NCI-H1092 (cell line): ENCODE measurements at places on chromosomes 12 and 14.
A peak's percentile ranks its signal among the peaks of the same experiment; 100 is the strongest.

GRCh38 chr12:63298386-63298930 lies 147.5 kb upstream of the AVPR1A start:
- DNase-seq: no peak

- no peak for DNase-seq
Measured at GRCh38 chr14:59299731-59300130, 111.3 kb downstream of the DAAM1 start.

- no peak for DNase-seq
Measured at GRCh38 chr14:91996948-91997371, 42.9 kb downstream of the TRIP11 start.

GRCh38 chr14:50383618-50384225 lies 13.0 kb downstream of the CDKL1 start:
- no peak for DNase-seq

GRCh38 chr14:91154851-91155625 lies 41.2 kb downstream of the DGLUCY start:
- DNase-seq: peak; percentile 82

DNA sequence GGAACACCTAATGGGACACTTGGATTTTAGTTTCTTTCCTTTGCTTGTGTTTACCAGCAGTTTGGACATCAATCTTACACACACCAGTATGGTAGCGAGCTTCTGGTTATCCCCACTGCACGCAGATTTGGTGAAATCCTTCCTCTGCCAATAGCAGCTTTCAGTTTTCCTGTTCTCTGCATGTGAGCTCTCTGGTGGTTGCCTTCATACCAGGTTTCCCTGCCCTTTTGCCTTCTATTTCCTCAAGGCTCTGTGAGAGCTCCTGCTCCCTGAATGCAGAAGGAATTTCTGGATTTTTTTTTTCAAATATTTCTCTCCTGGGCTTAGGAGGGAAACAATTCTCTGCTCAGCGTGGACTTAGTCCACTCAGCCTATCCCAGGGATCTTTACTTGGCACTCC lies 93.0 kb upstream of the CCDC91 start:
- no peak for DNase-seq

DNA sequence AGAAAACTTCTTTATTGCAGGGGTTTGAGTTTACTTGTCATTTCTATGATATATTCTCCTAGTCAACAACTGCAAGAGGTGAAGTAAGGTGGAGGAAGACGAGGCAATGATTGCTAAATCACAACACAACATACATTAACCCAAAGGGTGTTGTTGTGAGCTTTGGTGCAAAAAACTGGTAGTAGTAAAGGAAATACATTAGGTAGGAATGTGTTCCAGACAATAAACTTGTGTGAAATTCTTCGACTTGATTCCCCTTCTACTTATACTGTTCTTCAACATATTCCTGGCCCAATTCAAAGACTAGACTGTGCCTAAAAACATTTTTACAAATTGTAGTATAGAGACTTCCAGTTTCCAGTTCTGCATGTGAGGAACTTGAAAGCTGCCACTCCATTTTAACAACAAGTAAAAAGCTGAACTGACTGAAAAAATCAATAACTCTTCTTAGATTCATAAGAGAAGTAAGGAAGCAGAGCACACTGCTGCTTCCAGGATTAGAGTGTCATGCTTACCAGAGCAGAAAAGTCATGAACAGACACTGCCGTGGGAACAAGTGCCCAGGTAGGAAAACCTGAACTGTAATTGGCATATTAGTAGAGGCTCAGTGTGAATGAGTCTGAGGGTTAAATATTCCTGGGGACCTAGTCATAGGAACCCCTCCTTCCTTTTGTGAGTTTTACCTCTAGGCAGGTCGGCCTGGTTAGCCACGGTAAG lies 22.2 kb downstream of the COX8C start:
- no peak for DNase-seq

- DNase-seq: no peak
Measured at GRCh38 chr12:124513297-124513867, 54.0 kb downstream of the NCOR2 start.

DNA sequence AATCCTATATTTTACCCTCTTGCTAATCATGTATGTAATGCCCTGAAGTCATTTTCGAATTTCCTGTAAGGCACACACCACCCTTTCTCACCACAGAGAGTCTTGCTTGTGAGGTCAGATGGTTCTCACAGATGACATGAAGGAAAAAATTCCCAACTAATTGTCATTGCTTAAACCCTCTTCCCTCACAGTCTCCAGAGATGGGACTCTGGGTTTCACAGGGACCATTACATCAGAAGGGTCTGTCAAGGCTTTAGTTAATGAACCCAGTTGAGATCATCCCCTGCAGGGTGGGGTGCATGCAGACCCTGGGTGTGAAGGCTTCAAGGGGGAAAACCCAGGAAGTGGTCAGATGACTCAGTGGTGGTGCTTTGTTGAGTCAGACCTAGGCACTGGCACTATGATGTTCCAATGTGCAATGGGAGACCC lies 229.6 kb downstream of the BCAT1 start:
- no peak for DNase-seq

DNA sequence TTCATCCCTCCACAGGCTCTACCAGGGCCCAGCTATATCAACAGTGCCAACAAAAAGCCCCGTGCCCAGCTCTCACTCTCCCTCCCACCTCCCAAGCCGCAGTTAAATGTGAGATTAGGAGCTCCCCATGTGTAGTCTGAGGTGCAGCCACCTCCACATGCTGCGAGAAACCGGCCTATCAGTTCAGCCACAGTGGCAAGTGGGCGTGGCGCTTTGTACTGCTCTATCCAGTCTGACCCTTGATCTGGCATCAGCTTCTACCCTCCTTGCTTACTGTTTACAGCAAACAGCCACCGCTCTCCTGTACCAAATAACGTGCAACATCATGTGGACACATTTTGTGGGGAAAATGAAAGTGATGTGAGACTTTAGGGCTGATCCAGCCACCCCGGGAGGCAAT lies 1.7 kb downstream of the PLEK2 start:
- no peak for DNase-seq

GRCh38 chr14:105436891-105437722 lies 17.5 kb downstream of the MTA1 start:
- DNase-seq: no peak

- DNase-seq: no peak
Measured at GRCh38 chr12:94874518-94875302, 128.8 kb downstream of the NDUFA12 start.

DNA sequence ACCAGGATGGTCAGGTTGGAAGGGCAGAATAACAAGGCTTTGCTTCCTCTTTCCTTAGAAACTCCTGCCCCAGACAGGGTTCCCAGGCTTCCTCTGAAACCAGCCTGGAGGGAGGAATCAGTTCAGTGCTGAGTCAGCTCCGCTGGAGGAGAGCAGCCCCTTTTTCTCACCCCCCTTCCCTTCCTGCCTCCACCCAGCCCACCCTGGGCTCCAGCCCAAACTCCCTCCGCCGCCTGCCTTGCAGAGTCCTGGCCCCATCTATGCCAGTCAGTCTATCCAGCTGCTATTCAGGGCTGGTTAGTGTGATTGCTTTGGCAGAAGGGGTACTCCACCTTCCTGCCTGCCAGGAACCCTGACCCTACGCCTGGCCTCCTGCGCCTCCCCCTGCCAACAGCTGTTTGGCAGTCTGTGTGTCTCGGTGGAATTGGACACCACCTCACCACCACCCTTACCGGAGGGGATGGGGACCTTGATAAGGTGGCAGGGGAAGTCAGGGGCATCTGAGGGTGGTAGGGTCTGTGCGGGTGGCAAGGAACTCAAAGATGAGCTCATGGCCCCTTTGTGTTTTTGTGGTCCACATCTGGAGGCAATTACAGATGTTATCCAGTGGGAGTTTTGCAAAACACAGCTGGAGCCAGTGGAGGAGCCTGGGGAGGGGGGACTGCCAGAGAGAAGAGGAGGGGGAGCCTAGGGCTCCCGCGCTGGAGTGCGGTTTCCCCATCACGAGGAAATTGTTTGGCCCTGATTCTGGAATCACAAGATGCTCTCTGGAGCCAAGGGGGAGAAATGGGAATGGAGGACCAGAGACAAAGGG lies 12.2 kb downstream of the MMP14 start:
- DNase-seq: peak; percentile 46

DNA sequence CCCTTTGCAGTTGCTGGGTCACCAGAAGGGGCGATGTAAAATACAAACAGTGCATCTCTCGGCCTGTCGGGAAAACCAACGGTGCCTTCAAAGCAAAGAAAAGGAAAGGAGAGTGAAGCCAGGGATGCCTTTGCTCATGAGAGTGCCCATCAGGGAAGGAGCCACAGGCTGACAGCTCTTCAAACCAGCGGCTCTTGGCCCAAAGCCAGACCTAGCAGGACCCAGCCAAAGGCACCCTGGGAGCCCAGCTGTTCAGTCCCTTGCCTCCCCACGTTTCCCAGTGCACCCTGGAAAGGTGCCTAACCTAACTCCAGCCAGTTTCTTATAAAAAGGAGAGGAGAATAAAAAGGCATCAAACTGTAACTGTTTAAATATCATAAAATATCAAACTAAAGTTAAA lies 29.2 kb downstream of the PRMT8 start:
- DNase-seq: peak; percentile 83

DNA sequence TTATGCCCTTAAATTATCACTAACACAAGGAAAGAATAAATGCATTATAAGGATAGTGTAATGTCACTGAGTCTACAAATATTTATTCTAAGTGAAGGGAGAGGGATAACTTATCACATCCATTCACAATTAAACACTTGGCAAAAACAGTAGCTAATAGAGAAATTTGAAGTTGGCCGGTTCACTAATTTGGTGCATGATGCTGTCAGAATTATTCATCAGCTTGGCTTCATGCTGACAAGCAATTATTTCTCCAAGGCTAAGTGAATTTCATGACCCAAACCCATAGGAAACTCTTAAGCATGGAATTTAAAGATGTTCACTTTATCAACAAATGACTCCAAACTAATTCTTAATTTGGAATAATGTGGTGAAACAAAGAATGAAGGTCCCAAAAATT lies 25.0 kb upstream of the NR1H4 start:
- DNase-seq: no peak

DNA sequence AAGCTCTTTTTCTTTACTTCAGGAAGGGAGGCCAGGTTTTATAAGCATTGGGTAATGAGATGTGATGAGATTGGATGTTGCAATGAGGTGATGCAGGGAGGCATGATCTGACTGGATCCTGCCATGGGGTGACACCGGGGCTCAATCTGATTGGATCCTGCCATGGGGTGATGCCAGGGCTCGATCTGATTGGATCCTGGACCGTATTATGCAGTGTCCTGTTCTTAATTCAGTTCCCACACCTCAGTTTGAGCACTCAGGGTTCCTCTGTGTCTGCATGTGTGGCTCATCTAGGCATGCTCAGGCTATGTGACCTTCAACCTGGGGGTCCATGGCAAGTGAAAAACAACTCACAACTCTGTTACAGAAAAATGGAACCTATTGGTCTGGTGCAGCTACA lies 166.4 kb downstream of the SLC15A4 start:
- DNase-seq: no peak

DNA sequence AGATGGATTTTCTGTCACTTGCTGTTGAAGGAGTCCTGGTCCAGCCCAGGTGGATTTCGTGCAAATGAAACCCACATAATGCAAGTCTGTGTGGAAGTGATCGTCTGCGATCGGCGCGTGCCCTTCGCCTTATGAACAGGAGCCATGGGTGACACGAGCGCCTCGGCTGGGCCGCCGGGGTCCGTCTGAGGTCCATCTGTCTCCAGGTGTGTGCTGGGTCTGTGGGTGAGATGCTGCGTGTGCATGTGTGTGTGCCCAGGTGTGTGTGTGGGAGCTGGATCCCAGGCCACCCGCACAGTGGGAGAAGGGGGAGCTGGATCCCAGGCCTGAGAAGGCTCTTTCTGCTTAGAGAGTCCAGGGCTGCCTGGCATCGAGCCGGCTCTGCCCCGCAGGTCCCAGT lies 53.8 kb downstream of the GALNT9 start:
- DNase-seq: no peak

GRCh38 chr14:51305751-51306150 lies 65.7 kb downstream of the TMX1 start:
- DNase-seq: no peak

DNA sequence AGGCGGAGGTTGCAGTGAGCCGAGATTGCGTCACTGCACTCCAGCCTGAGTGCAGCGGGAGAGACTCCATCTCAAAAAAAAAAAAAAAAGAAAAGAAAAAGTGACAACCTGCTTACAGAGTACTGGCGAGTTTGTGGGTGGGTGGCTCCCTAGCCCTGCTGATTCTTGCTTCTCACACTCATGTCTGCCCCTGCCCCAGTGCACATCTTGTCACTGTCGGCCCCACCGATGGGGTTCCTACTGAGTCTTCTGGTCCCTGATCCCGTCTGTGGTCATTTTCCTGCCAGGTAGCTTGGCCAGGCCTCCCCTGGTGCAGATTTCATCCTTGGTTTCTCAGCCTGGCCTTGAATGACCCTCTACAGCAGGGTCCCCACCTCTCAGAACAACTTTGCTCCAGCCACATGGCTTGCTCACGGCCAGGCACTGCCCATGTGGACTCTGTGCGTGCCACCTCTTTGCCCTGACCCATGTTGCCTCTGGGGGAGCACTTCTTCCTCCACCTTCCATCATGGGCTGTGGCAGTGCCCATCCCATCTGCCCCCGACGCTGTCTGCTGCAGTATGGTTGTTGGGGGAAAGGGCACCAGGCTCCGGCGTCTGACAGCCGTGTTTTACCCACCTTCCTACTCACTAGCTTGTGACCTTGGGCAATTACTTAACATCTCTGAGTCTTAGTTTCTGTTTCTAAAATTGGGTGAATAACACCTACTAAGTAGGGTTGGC lies 2.1 kb upstream of the PTPN6 start:
- DNase-seq: no peak

DNA sequence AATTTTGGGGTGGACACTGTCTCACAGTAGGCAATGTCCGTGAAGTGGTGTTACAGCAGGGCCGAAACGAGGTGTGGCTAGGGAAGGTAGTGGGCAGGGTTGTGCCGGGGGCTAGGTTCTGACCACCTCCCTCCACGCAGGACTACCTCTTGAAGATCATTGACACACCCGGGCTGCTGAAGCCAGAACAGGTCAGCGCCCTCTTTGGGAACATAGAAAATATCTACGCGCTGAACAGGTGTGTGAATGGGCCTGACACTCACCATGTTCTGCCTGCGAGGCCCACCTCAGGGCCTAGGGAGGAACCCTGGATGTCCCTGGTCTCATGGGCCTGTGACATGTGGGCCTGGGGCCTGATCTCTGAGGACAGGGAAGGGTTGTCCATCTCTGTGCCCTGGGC lies 24.6 kb downstream of the PLEKHG3 start:
- DNase-seq: no peak

DNA sequence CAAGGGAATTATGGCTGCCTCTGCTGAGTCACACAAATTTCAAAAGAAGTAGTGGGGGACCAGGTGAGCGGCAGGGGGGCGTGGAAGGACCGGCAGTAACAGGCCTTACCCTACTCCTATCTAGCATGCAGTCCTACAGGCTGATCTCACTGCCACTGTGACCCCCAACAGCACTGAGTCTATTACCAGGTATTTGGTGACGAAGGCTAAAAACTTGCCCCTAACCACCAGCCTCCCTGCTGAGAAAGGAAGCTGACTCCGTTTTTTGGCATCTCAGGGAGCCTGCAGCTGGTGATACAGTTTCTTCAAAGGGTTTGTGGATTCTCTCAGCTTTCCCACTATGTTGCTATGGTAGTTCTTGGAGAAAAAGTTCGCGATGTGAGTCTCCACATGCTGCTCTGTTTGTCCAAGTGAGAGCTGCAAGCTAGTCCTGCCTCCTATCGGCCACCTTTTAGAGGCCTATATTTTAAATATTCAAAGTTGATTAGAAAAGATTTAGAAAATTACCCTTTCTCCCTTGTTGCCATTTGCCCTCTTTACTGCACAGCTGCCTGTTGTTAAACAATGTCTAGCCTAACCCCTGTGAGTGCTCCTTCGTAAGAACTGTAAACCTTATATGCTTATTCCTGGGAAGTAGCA lies 57.1 kb upstream of the SLCO1B1 start:
- DNase-seq: no peak
